ENCODE measurements at places on chromosomes 11 and 22.

GRCh38 chr11:22466809-22467208 is 128.6 kb downstream of the SLC17A6 start:
- DNase-seq = no peak

DNA sequence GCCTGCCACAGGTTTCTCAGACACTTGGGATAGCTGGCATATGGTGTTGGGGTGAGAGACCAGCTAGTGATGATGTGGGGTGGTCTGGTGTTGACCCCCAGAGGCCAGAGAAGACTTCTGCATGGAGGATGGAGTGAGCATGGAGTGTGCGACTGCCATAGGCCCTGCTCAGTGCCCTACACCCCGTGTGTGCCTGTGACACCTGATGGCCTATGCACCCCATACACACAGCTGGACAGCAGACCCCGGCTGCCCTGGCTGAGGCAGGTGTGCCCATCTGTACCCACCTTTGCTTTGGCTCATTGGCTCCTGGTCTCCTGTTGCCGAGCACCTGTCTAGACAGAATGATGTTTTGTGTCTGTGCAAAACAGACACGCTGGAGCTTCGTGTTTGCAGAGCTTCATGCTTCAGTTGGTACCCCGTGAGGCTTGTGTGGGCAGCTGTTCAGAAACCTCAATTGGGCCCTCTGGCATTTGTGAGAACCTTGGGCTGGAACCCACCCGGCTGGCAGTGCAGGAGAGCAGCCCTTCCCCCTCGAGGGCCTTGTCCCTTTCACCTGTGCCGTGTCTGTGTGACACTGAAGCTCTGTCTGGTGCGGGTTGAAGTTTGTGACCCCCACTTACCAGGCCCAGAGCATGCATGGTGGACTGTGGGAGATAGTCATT is 27.6 kb downstream of the BCR start:
- no peak for DNase-seq

DNA sequence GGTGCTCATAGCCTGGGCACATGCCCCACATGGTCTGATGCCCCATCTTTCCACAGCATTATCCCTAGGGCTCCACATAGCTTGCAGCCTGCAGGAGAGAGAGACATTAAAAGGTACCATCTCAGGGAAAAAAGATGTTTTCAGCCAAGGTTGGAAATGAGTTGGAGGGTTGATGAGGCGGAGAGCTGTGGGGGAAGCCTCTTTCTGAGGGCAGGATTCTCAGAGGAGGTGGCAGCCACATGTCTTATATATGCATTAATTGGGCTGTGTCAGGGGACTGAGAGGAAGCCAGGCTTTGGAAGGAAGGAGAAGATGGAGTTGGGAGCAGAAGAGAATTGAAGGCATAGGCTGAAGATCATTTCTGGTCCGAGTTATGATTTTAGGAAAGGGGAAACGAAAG is 57.8 kb downstream of the CEP164 start:
- DNase-seq = no peak

DNA sequence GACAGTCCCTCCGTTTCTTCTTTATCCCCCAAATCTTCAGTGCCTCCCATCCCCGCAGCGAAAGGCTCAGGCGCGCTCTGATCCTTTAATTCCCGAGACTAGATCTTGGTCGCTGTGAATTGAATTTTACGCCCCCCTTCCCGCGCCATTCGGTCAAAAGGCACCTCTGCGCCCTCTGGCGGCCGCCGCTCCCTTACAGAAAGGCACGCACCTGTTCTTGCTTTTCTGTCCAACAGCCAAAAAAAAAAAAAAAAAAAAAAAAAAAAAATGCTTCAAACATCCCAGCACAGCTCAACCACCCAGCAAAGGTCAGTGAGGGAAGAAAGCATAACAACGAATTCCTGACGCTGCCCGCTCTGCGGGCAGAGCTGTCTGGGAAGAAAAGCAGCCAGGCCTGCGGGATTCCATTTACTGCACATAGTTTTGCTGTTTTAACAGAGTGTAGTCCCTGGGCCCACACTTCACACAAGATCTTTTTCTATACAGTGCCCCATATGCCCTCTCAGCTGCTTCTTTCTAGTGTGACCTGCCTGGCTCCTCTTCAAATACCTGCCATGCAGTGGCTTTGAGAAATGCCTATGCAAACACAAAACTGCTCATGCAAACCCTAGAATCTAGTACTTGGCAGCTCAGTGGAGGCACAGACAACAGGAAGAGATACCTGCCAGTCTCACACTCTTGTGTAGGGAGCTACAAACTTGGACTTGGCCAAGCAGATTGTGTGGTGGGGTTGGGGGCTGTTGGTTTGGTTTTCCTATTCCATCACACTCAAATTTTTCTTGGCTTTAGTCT is 1.3 kb upstream of the ESAM start:
- peak; percentile 88 for DNase-seq

GRCh38 chr11:12540913-12541582 is 133.2 kb upstream of the TEAD1 start:
- DNase-seq = no peak

- DNase-seq = no peak
Observed at GRCh38 chr11:19604679-19605375, 107.8 kb upstream of the NAV2 start.

- no peak for DNase-seq
Observed at GRCh38 chr22:32748509-32748908, 53.0 kb upstream of the TIMP3 start.

DNA sequence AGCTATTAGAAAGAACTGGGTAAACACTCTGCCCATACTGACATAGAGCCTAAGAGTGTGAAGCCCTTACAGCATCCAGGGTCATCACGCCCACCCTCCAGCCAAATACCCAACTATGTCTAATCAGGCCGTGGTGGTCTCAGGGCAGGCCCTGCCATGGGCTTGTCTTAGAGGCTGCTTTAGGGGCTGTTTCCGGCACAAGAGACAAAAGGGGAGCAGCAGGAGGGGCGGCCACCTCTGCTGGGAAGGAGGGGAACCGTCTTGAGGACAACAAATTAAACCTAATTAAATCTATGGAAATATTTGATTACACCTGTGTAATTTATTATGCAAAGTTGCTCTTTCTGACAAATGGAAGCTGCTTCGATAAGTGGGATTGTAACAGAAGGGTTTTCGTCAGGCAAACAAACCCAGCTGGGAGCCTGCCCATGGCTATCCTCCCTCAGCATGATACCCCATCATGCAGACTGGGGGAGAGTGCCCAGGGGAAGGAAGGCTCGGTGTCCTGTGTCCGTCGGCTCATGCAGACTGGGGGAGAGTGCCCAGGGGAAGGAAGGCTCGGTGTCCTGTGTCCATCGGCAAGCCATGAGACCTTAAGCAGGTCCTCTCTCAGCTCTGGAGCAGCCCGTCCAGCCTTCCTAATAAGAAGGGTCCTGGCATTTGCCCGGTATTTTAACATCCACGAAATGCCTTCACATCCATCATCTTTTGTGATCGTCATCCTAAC is 163.6 kb upstream of the B3GAT1 start:
- no peak for DNase-seq

DNA sequence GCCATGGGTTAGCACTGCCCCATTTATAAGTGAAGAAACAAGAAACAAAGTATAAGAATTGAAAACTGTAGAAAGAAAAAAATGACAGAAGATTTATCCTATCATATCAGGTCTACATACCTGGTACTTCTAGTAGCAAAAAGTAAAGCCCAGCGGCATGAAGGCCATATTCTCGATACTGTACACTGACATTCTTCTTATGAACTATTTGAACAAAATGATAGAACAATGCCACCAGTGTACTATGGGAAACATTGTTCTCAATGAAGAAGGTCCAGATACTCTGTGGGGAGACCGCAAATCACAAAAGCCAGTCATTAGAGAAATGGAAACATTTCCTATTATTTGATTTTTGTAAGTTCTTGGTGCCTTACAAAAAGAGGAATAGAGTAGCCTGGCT is 7.0 kb downstream of the NCAPD3 start:
- no peak for DNase-seq

- DNase-seq = no peak
Observed at GRCh38 chr11:10375280-10375971, 70.6 kb downstream of the ADM start.

GRCh38 chr11:113562981-113563461 is 87.8 kb upstream of the DRD2 start:
- no peak for DNase-seq

GRCh38 chr11:62843466-62843865 is 4.1 kb upstream of the WDR74 start:
- DNase-seq = no peak

DNA sequence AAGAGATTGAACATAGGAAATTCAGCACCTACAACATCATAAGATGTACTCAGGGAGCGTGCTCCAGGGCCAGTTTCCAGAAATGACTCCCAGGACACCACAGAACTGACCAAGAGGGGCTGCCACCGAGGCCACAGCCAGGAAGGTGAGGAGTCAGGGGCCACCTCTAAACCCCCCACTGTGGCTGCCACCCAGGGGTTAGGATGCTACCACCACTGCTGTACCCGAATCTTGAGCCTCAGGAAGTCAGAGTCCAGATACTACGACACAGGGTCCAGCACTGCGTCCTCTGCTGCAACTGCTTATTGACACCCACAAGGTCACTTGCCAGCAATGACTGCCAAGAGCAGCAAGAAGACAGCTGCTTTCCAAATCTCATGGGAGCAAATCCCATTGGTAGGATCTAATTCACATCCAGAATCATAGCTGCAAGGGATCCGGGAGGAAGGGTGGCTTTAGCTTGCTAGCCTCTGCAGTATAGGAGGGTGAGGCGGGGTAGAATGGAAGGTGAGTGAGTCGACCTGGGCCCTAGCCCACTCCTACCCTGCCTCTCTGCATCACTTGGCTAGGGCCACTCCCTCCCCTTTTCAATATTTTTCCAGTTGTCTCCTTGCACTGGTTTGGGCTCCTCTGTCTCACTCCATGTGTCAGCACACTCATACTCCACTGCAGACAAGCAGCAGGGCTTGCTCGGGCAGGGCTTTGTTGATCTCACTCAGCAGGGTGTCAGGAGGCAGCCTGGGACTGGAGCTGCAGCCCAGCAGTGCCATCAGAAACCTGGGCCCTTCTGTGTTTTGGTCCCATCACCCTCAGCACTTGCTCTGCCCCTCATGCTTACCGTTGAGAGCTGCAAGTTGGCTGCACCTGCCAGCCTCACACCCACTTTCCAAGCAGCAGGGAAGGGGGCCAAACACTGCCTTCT is 18.1 kb upstream of the CYTH4 start:
- no peak for DNase-seq

GRCh38 chr22:24054356-24054755 is 43.3 kb downstream of the CABIN1 start:
- DNase-seq = no peak

- peak; percentile 67 for DNase-seq
Observed at GRCh38 chr11:27296497-27296896, 66.5 kb downstream of the CCDC34 start.

DNA sequence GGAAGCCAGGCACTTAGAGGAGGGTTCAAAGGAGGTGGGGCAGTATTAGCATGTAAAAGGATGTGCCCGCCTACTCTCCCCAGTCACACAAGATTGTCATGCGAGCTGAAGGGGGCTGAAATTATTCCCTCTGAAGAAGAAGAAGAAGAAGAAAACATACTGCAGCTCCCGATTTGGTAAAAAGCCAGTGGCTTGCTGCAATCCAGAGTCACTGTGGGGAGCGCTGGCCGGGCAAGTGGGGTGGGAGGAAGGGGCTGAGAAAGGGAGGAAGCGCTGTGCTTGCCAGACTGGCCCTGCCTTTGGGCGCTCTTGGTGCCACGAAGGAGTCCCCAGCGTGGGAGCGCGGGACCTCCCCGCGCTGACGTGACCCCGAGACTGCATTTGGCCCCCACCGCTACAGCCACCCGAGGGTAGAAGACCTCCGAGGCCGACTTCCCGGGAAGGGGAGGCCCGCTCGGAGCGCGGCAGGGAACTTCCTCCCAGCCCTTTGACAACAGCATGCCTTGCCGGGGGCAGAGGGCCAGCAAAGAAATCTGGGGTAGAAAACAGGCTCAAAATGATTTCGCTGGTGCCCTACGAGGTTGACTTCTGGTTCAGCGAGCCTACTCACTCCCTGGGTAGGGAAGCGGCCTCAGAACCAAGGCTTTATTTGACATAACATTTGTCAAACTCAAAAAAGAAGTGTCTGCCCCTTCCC is 906.3 kb downstream of the DLG2 start:
- DNase-seq = peak; percentile 2

GRCh38 chr11:39690856-39691255 is 1768.6 kb downstream of the LRRC4C start:
- DNase-seq = no peak

DNA sequence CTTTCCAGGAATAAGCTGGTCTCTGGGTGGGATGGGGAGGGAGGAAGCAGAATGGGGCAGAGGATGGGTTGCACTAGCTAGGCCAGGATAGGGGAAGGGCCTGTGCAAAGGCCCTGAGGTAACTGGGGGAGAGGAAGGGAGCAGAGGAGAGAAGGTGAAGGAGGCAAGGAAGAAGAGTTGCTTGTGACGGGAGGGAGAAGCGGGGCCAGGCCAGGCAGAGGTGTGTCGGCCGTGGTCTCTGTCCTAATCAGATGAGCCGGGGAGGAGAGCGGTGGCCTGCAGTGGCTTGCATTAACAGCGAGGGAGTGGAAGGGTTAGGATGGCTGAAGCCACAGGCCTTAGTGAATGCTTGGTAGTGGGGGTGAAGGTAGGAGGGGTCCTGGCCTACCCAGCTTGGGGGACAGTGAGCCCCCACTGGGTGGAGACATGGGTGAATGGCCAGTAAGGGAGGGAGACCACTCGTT is 6.0 kb upstream of the DERL3 start:
- no peak for DNase-seq

DNA sequence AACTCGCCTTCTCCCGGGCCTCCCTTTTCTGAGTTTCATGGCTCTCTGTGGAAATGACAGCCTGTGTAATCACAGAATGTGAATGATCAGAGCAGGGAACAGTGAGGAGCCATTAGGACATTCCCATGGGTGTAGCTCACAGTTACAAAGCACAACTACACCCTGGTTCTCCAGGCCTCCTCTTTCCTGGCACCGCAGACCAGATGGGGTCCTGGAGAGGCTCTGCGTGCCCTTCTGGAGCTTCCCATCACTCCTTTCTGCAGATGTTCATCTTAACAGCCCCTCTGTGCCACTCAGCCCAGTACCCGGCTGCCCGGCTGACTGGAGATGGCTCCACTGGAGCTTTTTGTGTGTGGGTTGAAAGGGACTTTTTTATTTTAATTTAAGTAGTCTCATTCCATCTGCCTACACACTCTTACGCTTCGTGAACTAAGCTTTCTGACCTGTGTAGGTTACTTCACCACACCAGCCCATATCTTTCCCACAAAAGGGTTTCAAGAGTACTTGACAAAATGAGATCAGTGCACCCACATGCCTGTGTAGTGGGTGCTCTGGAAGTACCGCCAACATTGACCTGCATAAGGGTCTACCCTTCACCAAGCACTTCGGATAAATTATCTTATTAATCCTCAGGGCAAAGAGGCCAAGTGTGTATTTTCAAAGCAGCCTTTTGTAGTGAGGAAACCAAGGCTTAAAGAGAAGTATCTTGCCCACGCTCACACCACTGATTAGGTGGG is 29.8 kb downstream of the SREBF2 start:
- no peak for DNase-seq

DNA sequence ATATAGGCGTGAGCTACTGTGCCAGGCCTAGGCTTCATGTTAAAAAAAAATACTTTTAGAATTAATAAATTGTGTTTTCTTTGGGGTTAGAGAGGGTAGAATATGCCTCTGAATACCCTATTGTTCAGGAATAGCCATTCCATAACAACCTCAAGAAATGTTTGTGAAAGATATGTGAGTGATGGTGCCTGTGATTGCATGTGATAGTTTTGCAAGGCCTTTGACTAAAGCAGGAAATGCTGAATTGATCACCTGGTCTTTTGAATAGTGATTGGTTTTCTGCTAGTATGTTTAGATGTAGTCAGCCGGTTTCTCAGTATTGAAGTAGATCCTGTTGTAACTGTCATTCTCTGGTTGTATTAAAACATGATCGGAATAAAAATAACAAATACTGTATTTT is 73.4 kb downstream of the UVRAG start:
- DNase-seq = no peak
